ENCODE measurements at places on chromosomes 2 and 18.
A peak's percentile ranks its signal among the peaks of the same experiment; 100 is the strongest.

GRCh38 chr2:26778507-26778906 is 7.3 kb upstream of the CENPA start:
- DNase-seq = no peak

- no peak for DNase-seq
Observed at GRCh38 chr2:204313256-204313655, 232.0 kb upstream of the PARD3B start.

GRCh38 chr2:190110699-190111098 is 48.2 kb upstream of the MSTN start:
- no peak for DNase-seq

- DNase-seq = no peak
Observed at GRCh38 chr2:164597983-164598382, 23.3 kb downstream of the GRB14 start.

- no peak for DNase-seq
Observed at GRCh38 chr2:186713691-186714090, 19.8 kb downstream of the FAM171B start.

- peak; percentile 93 for DNase-seq
Observed at GRCh38 chr18:3604498-3605408, 154.8 kb downstream of the TGIF1 start.

- no peak for DNase-seq
Observed at GRCh38 chr18:50447952-50448351, 73.1 kb downstream of the SKA1 start.

- no peak for DNase-seq
Observed at GRCh38 chr2:88212251-88212790, 42.2 kb downstream of the THNSL2 start.

DNA sequence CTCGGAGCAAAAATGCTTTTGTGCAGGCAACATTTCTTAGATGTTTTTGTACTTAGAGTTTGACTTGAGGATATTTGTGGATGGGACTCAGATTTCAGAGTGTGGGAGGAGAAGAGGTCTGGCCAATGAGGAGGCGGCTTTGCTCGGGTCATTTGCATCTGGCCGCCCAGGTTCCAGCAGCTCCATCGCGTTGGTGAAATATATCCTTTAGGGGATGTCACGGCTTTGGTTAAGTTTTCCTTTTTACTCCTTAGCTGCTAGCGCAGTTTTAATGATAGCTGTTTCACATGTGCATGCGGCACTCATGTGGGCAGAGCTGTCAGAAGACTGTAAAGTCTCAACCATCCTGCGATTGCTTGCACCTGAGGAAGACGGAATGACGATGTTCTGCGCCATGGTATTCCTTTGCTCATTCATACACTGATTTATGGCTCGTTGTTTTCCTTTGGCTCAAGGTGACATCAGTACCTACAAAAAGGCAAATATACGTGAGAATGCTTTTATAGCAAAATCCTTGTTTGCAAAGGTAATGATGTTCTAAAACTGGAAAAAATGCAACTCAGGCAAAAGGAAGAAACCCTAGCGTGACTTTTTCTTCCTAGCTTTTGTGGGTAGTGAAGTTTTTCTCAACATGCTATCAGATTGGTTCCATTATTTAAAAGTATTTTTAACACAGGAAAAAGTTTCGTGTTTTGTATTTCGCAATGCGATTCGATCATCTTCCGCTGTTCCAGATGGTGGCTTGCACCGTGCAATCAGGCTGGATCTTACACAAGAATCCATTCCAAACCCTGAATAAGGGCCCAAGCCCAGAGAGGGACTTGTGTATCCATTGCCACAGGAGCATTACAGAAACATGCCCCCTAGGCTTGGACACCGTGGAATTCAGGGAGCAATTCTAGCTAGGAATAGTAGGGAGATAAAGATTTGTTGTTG is 70.5 kb upstream of the ZNF516 start:
- DNase-seq = peak; percentile 77

- no peak for DNase-seq
Observed at GRCh38 chr2:60053791-60054190, 499.7 kb downstream of the BCL11A start.

DNA sequence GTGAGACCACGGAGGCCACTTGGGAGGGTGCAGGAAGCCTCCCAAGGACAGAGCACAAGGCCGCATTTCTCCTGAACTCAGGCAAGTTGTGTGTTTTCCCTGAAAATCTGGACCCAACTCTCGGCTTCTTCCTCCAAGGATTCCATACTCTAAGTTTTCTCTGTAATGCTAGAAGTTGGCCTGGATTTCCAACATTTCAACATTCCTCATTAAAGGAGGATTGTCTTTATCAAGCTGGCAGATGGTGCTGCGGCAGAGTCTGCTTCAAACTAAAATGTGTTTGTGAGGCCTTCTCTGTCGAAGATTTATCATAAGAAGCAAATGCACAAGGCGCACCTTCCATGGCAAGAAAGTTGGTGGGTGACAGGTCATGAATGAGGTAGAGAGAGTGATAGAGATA is 94.4 kb upstream of the SATB2 start:
- DNase-seq = no peak

- DNase-seq = no peak
Observed at GRCh38 chr2:154707994-154708575, 9.6 kb downstream of the KCNJ3 start.

DNA sequence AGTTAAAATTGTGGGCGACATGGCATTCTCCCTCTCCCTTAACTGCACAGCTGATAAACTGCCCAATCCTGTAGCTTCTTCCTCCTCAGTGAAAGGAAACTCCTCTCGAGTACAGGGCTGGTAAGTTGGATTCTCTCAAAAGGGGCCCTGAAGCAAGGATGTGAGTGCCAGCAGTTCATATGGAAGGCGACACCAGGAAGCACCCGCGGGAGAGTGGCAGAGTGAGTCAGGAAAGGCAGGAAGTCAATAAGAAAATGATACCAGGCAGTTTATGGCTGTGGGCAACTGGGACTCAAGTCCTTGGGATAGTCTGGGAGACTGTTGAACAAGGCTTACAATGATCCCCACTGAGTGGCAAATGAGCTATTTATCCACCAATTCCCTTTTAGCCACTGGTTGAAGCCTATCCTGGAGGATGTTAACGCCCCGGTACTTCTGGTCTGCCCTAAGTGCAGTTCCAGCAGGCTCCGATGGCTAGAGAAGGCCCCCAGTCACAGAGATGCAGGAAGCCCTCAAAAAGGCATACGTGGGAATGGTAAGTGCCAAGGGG is 34.8 kb downstream of the ABHD3 start:
- no peak for DNase-seq

DNA sequence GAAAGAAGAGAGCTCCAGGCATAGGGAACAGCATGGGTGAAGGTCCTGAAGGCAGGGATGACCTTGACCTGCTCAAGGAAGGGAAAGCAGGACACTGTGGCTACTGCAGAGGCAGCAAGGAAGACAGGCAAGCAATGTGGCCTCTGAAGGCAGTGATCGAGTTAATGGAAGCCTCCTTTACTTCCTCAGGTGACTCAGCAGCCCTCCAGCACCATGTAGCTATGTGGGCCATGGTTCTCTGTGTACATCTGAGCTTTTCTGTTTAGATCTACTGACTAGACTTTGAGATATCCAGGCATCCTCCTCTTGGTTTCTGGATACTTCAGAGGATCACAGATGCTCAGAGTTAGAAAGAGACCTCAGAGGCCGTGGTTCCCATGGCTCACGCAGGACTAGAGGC is 107.3 kb upstream of the PID1 start:
- no peak for DNase-seq

- no peak for DNase-seq
Observed at GRCh38 chr2:237361194-237362004, 52.6 kb downstream of the COL6A3 start.

DNA sequence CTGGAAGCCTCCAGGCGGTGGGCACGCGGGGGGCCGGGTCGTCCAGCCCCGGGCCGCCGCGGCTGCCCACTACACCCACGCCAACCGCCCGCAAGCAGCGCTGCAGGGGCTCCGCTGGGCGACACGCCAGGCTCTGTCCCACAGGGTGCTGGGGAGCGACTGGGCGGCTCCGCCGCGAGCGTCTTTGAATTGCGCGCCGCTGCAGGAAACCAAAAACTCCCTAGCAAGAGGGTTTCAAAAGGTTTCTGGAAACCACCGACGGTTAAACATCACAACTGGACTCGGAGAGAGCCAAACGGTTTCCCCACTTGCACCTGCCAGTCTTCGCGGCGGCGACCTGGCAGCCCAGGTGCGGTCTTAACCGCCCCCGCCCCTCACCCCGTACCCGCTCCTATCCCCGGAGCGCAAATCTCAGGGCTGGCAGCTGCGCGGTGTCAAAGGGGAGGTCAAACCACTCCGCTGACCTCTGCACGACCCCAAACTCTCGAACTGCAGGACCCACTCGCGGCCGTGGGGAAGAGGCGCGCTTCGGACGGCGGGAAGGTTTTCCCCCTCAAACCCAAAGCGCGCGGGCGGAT is 1.0 kb downstream of the CXCR4 start:
- DNase-seq = no peak

DNA sequence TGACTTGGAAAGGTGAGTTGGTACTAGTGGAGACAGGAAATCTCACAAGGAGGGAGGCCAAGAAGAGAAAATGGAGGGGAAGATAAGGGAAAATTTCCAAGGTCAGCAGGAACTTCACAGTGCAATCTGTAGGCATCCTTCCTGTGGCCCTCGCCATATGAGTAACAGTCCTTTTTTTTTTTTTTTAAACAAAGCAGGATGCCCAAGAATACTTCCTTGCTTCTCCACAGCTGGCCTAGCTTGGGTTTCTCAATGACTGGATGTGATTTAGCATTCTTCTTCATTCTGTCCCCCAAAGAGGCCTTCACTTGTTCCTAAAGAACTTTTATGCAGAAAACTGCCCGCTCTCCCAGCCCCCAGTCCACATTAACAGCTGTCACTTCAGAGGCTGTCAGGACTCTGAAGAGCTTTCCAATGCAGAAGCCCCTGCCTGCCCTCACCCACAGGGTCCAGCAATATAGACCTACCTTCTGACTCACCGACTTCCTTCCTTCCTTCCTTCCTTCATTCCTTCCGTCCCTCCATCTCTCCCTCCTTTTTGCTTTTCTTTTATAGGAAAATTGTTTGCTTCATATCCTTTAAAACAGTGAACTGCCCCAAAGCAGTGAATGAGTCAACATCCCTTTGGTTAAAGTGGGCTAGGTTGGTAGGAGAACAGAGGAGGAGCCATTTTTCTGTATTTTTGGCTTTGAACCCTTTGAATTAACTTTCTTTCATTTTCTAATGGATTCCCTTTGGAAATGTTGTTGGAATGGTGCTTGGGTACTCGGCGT is 172.0 kb downstream of the MGAT5 start:
- no peak for DNase-seq

GRCh38 chr18:61765097-61765496 is 127.7 kb downstream of the RNF152 start:
- DNase-seq = peak; percentile 55

DNA sequence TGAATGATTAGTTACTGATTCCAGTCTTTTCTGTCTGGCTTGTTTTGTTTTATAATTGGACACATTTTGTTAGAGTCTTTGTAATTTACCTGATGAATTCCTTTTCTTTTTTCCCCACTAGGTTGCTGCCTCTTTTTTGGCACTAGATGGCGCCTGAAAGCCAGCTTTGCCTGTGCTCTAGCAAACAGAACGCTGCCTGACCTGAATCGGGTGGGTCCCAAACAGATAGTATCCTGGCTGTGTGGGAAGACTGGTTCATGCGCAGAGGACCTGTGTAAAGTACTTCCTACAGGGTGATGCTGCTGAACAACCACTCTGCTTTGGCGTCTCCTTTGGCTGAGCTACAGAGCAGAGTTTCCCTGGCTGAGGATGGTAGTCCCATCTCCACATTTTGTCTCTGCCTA is 288.2 kb downstream of the IKZF2 start:
- no peak for DNase-seq

- DNase-seq = no peak
Observed at GRCh38 chr18:28128659-28128980, 48.3 kb downstream of the CDH2 start.

DNA sequence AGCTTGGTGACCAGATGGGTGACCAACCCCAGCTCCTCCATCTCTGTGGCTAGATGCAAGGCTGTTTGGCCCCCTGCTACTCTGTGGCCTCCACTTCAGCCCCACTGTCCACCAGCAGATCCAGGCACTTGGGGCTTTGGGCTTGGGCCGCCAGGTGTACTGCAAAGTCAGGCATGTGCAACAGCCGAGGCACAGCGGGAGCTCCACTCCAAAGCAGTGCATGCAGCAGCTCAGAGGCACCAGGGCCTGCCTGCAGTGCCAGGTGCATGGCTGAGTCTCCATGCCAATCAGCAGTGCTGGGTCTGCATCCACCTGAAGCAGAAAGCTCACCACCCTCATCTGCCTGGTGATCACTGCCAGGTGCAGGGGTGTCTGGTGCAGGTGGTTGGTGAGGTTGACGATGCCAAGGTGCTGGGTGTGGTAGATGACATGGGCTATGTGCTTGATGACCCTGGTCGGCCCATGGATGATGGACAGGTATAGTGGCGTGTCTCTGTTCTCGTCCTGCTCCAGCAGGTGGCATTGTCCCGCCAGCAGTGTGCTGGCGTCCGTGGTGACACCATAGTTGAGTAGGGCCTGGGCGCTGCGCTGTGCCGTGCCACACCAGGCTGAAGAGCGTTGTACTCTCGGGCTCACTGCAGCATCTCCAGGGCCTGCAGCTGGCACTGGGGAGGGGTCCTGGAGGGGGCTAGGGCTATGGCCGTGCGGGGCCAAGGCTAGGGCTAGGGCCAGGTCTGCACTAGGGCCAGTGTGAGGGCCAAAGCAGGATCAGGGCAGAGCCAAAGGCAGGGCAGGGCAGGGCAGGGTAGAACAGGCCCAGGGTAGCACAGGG is 1.0 kb upstream of the ANKRD62 start:
- no peak for DNase-seq

DNA sequence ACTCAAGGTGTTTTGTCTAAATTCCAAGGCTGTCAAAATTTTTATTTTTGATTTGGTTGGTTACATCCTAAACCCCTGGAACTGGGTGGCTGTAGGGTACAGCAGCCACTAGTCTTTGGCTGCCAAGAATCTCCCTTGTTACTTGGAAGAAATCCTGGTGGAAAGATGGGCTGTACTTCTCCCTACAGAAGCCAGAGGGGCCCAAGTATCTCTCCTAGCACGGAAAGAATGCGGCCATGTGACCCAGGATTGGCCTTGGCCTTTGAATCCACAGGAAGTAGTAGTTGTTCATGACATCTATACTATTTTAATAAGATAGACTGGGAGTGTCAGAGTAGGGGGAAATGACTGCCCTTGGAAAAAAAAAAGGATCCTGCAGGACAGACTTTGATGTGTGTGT is 54.4 kb upstream of the MYO3B start:
- no peak for DNase-seq

GRCh38 chr2:172680436-172681068 is 55.1 kb upstream of the RAPGEF4 start:
- DNase-seq = no peak

GRCh38 chr2:201171259-201171814 is 11.6 kb upstream of the CASP10 start:
- no peak for DNase-seq

- no peak for DNase-seq
Observed at GRCh38 chr2:145059914-145060313, 540.0 kb upstream of the ZEB2 start.

- no peak for DNase-seq
Observed at GRCh38 chr18:42906761-42907160, 208.7 kb downstream of the RIT2 start.

- no peak for DNase-seq
Observed at GRCh38 chr2:209719034-209719433, 52.6 kb upstream of the UNC80 start.
